ENCODE measurements at places on chromosomes 5 and 9.
A peak's percentile ranks its signal among the peaks of the same experiment; 100 is the strongest.

GRCh38 chr5:10173716-10174115, 76.0 kb downstream of the ATPSCKMT start:
- DNase-seq, result no peak

GRCh38 chr9:74803376-74804017, 84.2 kb downstream of the TRPM6 start:
- no peak for DNase-seq

DNA sequence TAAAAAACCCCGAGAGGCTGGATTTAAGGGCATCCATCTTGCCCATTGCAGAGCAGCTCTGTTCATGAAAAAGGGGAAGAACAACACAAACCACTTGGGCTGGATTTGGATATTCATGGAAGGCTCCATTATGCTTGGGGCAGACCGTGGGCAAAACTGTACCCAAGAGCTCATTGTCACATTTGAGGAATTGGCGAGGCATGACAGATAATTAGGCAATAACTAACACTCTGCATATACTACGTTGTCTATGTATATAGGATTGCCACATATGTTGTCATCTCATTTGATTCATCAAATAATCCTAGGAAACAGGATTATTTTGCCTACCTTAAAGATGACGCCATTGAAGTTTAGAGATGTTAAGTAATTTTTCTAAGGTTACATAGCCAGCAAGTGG, 255.4 kb downstream of the SMARCA2 start:
- no peak for DNase-seq

GRCh38 chr5:50647726-50648125, 18.7 kb upstream of the PARP8 start:
- no peak for DNase-seq

DNA sequence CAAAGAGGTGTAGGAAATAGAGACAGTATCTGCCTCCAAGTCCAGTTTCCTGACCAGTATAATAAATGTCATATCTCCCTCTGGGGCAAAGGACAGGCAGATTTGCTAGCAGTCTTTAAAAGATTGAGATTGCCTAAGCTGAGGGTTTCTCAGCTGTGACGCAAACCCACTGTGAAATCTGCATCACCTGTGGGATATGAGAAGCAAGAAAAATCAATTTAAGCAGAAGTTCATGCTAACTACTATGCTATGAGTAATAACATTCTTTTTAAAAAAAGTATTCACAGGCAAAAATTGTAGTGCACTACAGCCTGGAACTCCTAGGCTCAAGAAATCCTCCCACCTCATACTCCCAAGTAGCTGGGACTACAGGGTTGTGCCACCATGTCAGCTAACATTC, 168.1 kb upstream of the POC5 start:
- no peak for DNase-seq

GRCh38 chr5:91941588-91941987, 558.5 kb upstream of the ARRDC3 start:
- DNase-seq, result no peak

DNA sequence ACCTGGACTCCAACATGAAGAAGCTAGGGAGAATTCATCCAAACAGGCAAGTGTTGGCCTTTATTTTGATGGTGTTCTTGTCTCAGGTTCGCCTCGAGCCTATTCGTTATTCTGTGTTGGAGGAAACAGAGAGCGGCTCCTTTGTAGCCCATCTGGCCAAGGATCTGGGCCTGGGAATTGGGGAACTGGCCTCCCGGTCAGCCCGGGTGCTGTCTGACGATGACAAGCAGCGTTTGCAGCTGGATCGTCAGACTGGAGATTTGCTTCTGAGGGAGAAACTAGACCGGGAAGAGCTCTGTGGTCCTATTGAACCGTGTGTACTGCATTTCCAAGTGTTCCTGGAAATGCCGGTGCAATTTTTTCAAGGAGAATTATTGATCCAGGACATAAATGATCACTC, 367 bp downstream of the PCDHB4 start:
- no peak for DNase-seq

- no peak for DNase-seq
These were observed 10.8 kb upstream of the DAB2IP start for GRCh38 chr9:121640491-121641223.

DNA sequence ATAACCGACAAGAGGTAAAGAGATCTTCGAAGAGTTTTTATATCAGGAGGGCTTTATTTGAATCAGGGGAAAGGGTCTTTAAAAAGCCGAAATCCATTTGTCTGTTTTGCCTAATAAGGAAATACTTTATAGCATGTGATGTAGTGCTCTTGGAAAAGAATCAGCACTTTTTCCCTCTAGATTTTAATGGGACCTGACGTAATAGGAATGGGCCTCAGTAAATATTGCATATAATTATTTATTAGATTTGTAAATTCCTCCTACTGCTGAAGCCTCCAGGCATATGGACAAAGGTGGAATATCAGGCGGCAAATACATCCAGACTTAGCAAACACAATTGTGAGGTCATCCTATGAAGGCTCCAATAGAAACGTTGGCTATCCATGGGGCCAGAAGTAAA, 50.9 kb downstream of the ACTBL2 start:
- no peak for DNase-seq

GRCh38 chr9:110443146-110443865, 105.6 kb upstream of the TXNDC8 start:
- DNase-seq, result no peak

GRCh38 chr5:153964880-153965645, 73.6 kb downstream of the FAM114A2 start:
- no peak for DNase-seq

- peak; percentile 11 for DNase-seq
These were observed 7.3 kb downstream of the CEP72 start for GRCh38 chr5:619444-619843.

GRCh38 chr5:80251636-80252035, 4.2 kb downstream of the SERINC5 start:
- DNase-seq, result no peak
